ENCODE measurements at places on chromosomes 7 and 10.

DNA sequence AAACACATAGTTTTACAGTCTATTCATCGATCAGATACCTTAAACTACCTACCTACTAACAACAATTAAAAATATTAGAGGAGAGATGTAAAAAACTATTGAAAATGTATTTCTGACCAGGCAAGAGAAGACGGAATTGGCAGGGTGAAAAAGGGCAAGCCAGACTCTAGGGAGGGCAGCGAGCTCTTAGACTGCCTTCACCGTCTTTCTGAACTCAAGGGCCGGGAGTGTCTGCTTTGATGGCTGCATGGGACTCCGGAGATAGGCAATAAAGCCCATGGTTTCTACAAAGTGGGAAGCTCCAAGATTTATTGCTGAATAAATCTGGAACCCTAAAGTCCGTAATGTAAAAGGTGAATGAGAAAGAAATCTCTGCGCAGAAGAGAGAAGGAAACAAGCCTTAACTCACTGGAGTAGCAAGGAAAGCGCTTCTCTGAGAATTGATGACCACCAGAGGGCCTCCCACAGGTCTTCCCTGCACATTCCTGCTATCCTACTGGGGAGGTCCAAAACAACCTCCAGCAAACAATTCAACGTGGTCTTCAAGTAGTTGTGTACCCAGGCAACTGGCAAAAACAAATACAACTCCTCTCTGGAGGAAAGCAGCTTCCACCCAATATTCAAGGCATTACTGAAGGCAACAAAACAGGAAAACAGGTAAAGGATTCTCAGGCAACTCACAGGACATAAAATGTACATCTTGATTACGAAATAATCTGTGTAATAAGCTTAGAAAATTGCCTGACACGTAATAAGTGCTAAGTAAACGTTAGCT lies 181.3 kb downstream of the SDK1 start:
- no peak overlapping the region for H3K4me3 ChIP-seq
- H3K27ac ChIP-seq, result no peak overlapping the region
- H3K27me3 ChIP-seq, result no peaks in the 10 kb centered on the region
- no peaks in the 10 kb centered on the region for H3K36me3 ChIP-seq
- no peaks in the 10 kb centered on the region for H3K4me1 ChIP-seq
- no peak for DNase-seq

GRCh38 chr10:79259834-79260233 lies 87.4 kb upstream of the PPIF start:
- no peaks in the 10 kb centered on the region for H3K27me3 ChIP-seq
- no peak for DNase-seq
- H3K36me3 ChIP-seq, result peaks cover 28% of the 10 kb centered on the region
- peaks cover 23% of the 10 kb centered on the region for H3K4me1 ChIP-seq
- H3K4me3 ChIP-seq, result no peak overlapping the region

DNA sequence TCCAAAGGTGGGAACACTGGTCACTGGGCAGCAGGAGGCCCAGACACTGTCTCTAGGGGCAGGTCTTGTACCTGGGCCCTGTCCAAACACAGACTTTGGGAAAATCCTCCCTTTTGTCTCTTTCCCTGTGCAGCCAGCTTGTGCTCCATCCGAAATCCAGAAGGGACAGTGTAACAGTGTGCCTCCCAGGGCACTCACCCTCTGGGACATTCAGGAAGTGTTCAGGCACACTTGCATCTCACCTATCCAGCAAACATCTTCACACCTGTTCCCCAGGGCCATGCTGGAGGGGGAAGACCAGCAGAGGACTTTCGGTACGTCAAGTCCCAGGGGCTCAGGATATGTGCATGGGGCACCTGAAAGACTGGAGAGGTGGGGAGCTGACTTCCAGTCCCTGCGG lies 38.9 kb downstream of the TNS3 start:
- H3K27ac ChIP-seq, result no peak overlapping the region
- H3K4me1 ChIP-seq, result peaks cover 12% of the 10 kb centered on the region
- DNase-seq, result no peak
- H3K27me3 ChIP-seq, result no peaks in the 10 kb centered on the region
- H3K36me3 ChIP-seq, result peaks cover 11% of the 10 kb centered on the region

DNA sequence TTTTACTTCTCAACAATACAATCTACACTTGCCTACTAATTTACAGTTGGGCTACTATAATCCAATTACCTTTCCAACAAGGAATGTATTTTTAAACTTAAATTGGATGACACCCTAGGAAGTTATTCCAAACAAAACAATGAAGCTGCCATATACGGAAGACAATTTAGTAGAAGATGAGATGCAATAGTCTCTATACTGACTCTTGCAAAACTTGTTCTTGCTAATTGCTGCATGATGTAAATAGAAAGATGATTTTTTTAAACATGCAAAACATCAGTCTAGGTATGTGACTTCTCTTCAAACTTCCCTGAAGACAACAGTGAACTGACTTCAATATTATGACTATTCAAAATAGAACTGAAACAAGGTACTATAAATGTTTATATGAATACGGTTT lies 17.6 kb downstream of the NT5C3A start:
- no peak overlapping the region for H3K4me3 ChIP-seq
- no peak for DNase-seq
- H3K27me3 ChIP-seq, result no peaks in the 10 kb centered on the region
- no peak overlapping the region for H3K27ac ChIP-seq
- no peaks in the 10 kb centered on the region for H3K36me3 ChIP-seq

- H3K27ac ChIP-seq, result no peak overlapping the region
- no peaks in the 10 kb centered on the region for H3K36me3 ChIP-seq
- H3K4me3 ChIP-seq, result peak overlapping the region; percentile 12
- no peaks in the 10 kb centered on the region for H3K27me3 ChIP-seq
- H3K4me1 ChIP-seq, result peaks cover 44% of the 10 kb centered on the region
- DNase-seq, result no peak
Observed at GRCh38 chr10:63553473-63553872, 32.3 kb downstream of the REEP3 start.

DNA sequence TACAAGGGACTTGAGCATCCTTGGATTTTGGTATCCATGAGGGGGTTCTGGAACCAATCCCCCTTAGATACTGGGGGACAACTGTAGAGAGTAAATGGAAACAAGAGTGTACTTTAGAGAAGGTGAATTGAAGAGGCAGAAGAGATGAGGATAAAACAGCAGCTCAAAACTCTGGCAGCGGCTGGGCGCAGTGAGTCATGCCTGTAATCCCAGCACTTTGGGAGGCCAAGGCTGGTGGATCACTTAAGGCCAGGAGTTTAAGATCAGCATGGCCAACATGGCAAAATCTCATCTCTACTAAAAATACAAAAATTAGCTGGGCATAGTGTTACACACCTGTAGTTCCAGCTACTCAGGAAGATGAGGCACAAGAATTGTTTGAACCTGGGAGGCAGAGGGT lies 218.7 kb downstream of the GALNT17 start:
- H3K27ac ChIP-seq, result no peak overlapping the region
- no peak for DNase-seq
- no peaks in the 10 kb centered on the region for H3K36me3 ChIP-seq

DNA sequence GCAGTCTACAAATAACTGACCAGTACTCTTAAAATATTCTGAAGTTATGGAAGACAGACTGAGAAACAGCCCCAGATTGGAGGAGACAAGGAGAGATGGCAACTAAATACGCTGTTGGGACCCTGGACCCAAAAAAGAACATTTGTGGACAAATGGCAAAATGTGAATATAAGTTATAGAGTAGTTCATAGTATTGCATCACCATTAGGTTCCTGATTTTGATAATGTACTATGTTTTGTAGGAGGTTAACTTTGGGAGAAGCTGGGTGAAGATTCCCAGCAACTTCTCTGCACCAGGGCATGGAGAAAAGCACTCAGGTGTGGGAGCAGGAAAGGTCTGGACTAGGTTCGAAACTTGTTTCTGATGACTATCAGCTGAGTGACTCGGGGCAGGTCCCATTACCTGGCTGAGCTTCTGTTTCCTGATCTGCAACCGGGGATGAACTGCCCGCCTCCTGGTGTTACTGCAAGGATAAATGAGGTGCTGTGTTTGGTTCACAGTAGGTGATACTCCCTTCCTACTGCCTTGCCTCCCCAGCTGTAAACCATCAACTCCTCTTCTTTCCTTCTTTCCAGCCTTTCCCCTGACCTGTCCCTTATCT lies 48.2 kb downstream of the EEPD1 start:
- H3K4me1 ChIP-seq, result no peaks in the 10 kb centered on the region
- H3K36me3 ChIP-seq, result no peaks in the 10 kb centered on the region
- DNase-seq, result no peak
- H3K27ac ChIP-seq, result no peak overlapping the region
- no peaks in the 10 kb centered on the region for H3K27me3 ChIP-seq

DNA sequence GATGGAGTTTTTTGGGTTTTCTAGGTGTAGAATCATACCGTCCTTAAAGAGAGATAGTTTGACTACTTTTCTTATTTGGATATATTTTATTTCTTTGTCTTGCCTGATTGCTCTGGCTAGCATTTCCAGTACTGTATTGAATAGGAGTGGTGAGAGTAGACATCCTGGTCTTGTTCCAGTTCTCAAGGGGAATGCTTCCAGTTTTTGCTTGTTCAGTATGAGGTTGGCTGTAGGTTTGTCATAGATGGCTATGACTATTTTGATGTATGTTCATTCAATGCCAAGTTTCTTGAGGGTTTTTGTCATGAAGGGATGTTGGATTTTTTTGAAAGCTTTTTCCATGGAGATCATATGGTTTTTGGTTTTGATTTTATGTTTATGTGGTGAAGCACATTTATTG lies 676.9 kb downstream of the SUGCT start:
- H3K4me1 ChIP-seq, result no peaks in the 10 kb centered on the region
- no peak overlapping the region for H3K4me3 ChIP-seq
- H3K27ac ChIP-seq, result no peak overlapping the region
- no peaks in the 10 kb centered on the region for H3K27me3 ChIP-seq
- DNase-seq, result no peak

DNA sequence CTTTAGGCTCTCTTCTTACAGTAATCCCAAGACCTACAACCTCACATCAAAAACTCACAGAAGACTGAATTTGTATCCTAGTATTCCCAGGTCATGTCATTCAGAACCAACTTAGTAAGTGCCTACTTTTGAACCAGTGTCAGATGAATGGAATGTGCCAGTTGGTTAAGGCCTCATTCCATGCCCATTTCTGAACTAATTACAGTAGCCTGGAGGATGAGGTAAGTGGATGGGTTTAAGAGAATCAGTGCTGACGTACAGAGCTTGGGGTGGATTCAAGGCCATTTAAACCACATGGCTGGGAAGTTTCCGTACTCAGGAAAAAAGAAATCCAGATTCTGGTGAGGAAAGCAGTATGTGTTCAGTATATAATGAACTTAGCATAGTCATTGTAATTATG lies 21.9 kb upstream of the FOXP2 start:
- H3K36me3 ChIP-seq, result no peaks in the 10 kb centered on the region
- H3K4me3 ChIP-seq, result no peak overlapping the region
- no peak for DNase-seq
- H3K27ac ChIP-seq, result no peak overlapping the region

DNA sequence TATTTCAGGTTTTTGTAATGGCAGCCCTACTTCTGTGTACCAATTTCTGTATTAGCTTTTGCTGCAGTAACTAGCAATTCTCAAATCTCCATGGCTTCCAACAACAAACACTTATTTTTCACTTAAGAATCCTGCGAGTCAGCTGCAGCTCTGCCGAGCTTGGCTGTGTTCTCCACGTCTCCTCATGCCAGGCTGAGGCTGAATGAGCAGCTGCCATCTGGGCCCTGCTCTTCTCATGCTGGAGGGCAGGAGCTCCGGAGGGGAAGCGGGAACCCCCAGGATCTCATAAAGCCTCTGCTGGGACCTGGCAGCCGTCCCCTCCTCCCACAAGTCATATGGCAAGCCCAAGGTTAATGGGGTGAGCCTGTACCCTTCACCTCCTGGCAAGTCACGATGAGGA lies 591.1 kb downstream of the SDK1 start:
- DNase-seq, result no peak
- H3K4me3 ChIP-seq, result no peak overlapping the region
- no peak overlapping the region for H3K27ac ChIP-seq
- no peaks in the 10 kb centered on the region for H3K36me3 ChIP-seq

DNA sequence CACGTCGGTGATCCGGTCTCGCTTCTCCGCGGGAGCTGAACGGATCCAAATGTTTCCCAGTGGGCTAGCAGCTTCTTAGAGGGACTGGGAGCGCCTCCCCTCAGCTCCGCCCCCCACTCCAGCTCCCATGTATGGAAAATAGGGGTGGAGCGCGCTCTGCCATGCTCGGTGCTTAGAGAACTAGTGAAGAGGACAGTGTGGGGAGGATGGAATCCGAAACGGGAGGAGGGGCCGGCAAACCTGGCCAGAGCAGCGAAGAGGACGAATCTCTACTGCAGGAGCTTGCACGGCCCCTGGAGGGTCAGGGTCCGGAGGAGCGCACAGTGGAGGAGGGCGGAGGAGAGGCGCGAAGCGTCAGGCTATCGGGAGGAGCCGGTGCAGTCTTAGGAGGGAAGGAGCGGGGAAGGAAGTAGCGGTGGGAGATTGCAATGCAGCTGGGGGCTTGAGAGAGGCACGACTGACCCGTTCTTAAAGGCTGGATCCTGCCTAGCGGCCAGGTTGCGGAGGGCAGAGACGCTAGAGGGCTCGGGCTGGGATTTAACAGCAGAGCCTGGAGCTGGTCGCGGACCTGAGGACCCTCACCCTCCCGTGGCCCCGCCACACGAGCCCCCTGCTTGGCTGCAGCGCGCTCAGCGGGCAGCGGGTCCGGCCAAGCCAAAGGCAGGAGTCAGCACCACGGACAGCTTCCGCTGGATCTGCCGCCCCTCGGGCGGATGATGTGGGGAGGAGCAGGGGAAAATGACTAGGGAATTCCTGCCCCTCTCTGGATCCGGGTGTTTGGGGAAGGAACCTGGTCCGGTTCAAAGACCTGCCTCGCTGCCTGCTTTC lies at the start of gene PRLHR:
PRLHR (minus strand) TSS at position 51 of the 828 bp plus-strand sequence. CDS start 404 bp downstream, outside the sequence.
- no peak within 1 kb of the TSS for H3K4me3 ChIP-seq
- peaks cover 82% of the 10 kb centered on the region for H3K27me3 ChIP-seq
- H3K36me3 ChIP-seq, result no peaks in the 10 kb centered on the region
- H3K27ac ChIP-seq, result no peak within 1 kb of the TSS

DNA sequence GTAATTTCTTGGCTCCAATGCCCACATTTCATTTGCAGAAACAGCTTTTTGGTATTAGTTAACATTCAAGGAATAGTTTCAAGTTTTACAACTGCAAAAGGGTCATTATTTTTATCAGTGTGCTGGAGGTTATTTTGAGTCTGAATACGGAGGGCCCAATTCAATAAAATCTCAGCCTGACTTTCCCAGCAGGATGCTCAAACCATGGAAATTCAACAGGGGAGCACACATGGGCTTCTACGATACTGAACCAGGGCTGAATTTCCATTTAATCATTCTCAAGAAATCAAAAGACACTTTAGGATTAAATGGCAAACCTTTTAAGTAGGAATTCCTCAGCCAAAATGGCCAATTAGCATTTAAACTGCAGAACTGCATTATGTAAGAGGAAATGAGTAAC lies 700.9 kb upstream of the ANKRD30A start:
- H3K36me3 ChIP-seq, result no peaks in the 10 kb centered on the region
- H3K4me3 ChIP-seq, result no peak overlapping the region
- DNase-seq, result no peak
- no peak overlapping the region for H3K27ac ChIP-seq
- H3K4me1 ChIP-seq, result peaks cover 19% of the 10 kb centered on the region

Data from tibial nerve (tissue), 4 donors.